ENCODE measurements at places on chromosomes 12 and 14.

DNA sequence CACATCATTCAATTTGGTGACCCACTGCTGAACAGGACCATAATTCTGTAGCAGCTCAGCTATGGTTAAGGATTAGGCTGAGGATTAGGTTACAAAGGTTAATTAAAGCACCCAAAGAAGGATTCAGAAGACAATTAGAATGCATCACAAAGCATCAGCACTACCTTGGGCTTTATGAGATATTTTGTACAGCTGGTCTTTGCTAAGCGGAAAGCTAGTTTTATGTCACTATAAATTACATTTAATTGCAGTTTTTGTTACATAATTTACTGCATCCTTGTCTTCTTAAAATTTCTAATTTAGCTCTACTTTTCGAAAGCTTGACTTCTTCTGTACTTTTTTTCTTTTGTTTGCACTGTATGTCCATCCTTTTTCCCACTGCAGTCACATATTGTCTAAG, 711.5 kb downstream of the RPS29 start:
- no peak for DNase-seq

DNA sequence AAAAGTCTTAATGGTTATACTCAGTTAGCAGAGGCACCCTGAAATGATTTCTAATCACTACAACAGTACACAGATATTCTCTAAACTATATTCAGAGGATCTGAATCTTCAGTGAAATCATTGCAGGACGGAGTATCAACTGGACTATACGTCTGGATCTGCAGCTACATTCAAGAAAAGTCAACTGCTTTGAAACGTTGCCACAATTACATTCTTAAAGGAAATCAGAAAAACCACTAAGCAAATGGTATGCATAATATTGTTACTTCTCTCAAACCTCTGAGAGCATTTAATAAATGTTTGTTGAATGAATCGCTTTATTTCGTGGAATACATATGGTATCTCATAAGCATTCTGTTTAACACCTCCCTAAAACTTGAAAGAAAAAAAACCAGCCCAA, 67.4 kb downstream of the MED13L start:
- no peak for DNase-seq

- no peak for DNase-seq
Observed at GRCh38 chr14:96824283-96824682, 27.1 kb downstream of the VRK1 start.

DNA sequence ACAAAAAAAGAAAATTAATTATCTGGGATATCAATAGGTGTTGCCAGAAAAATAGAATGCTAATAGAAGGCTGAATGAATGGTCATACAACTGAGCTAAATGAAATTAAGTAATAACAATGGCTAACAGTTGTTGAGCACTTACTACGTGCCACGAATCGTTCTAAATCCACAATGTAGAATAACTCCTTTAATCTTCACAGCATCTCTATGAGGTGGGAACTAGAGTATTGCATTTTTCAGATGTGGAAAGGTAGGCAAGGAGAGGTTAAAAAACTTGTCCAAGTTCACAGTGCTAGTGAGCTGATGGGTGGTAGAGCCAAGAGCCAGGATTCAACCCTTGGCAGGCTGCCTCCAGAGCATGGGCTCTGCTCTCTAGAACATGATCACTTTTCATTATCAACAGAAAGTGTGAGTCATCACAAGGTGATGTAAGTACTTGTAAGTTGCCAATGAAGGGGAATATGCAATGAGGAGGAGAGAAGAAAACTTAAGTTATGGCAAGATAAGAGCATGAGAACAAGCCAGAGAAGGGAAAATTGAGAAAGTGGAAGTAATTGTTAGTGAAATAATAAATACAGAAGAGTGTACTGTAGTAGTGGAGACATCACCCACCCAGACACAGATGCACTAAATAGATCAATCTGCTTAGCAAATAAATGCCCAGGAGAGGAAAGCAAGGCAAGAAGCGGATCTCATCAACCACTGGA, 122.1 kb downstream of the PRKD1 start:
- no peak for DNase-seq

GRCh38 chr12:127125607-127126259, 1141.2 kb upstream of the TMEM132C start:
- no peak for DNase-seq

DNA sequence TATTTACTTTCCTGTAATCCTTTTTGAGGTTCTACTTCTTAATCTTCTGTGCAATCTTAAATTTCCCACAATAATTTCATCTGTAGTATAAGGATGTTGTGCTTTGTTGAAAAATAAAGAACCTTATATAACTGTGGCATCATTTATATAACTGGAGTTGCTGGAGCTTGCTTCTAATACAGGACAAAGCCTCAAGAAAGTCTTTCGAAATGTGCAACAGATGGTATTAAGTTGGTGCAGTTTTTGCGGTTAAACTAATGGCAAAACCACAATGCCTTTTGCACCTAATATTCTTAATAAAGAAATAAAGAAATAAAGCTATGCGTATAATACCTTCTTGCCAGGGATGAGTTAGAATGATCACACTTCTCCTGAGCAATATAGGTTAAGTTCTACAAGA, 180.0 kb downstream of the KITLG start:
- DNase-seq = no peak

GRCh38 chr12:5022025-5022424, 21.7 kb upstream of the KCNA5 start:
- DNase-seq = no peak

- DNase-seq = no peak
Observed at GRCh38 chr14:72881543-72881942, 12.4 kb downstream of the DPF3 start.

DNA sequence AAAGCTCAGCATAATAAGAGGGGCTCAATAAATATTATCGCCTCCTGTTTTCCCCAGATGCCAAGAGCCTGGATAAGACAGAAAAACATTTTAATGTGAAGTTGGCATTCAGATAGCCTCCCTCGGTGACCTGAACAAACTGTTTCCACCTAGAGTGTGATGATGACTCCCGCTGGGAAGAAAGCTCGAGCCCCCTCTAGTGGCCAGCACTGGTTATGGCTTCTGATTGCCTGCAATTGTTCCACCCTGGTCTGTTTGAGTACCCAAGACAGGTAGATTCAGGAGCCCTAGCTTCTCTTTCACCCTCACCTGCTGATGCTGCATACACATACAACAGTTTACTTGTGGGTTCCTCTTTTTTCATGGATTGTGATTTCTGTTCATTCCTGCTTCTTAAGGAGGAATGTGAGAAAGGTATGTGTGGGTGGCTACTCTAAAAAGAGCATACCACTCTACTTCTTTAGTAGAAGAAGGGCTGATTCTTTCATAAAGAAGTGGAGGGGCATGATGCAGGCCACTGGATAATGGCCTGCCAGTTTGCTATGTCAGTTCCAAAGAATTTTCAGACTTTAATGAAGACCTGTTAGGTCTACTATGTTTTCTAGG, 6.4 kb downstream of the ERG28 start:
- DNase-seq = peak; percentile 76

DNA sequence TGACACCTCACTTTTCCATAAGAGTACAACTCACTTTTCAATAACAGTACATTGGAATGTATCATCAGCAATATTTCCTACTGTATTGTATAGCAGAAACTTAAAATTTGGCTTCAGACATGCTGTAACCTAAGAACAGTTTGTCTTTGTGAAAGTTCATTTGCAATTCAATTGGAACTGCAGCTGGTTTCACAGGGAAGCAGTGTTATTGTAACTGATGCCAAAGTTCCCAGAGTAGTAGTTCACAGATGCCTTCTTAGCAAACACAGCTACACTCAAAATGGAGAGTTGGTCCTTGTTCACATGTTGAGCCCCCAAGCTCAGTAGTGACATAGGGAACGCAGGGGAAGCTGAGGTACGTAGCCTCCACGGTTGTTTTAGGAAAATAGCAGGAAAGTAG, 23.3 kb downstream of the PPP1R36 start:
- no peak for DNase-seq

GRCh38 chr12:47192051-47192450, 112.3 kb upstream of the AMIGO2 start:
- no peak for DNase-seq

DNA sequence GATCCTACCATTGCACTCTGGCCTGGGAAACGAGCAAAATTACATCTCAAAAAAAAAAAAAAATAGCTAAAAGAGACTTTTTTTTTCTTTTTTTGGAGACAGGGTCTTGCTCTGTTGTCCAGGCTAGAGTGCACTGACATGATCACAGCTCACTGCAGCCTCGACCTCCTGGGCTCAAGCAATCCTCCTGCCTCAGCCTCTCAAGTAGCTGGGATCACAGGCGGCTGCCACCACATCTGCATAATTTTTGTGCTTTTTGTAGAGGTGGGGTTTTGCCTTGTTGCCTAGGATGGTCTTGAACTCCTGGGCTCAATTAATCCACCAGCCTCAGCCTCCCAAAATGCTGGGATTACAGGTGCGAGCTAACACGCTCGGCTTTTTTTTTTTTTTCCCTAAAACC, 11.3 kb downstream of the RALGAPA1 start:
- no peak for DNase-seq

DNA sequence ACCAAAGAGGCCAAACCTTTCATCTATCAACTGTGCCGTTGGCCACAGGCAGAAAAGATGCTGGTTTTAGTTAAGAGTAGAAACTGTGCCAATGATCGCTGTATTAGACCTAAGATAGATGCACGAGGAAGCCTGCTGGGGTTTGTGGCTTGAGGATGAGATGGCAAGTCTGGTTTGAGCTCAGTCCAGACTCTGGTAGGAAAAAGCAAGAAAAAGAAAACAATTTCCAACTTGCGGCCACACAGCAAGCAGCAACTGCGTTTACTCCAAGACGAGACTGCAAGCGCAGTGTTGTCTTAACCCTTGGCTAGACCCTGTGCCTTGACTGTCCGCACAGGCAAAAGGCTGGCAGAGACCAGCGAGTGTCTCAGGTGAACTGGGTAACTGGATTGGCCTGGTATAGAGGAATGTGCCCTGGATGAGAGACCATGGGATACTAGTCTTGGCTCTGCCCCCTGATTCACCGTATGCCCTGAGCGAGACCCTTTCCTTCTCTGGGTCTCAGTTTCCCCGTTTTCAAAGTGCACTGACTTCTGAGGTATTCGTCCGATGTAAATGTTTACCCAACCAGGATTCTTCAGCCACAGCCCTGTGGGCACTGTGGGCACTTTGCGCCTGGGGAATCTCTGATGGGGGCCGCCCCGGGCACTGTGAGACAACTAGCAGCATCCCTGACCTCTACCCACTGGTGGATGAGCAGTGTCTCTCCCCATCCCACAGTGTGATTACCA, 113.4 kb downstream of the DICER1 start:
- no peak for DNase-seq

- no peak for DNase-seq
Observed at GRCh38 chr12:94258593-94258992, 110.2 kb downstream of the PLXNC1 start.

DNA sequence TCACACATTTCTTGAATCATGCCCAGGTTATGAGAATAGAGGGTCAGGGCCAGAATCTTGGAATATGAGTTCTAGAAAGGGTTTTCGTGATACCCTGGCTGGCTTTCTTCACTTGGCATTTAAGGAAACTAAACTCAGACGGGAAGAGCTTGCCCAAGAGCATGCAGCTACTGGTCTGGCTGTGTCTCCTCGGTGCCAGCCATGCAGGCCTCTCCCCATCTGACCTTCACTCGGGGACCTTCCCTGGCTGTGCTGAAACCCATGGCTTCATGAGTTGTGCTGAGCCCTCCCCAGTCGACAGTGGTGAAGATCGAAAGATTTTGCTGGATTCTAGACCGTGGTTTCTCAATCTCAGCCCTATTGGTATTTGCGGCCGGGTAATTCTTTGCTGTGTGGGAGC, 38.0 kb downstream of the FOXN3 start:
- DNase-seq = no peak

DNA sequence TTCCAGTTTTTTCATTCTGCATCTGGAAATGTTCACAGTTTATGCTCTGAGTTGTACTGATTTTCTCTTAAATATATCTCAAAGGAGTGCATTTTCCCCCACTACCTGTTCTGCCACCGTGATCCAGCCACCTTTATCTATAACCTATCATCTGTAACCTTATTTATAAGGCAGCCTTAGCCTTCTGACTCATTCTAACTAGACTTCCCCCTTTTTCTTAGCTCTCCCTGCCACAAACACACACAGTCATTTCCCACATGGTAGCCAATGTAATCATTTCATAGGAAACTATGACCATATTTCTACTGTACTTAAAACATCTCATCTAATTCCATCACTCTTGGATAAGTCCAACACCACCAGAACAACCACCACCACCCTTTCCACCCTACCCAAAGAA, 10.8 kb upstream of the GYS2 start:
- no peak for DNase-seq

DNA sequence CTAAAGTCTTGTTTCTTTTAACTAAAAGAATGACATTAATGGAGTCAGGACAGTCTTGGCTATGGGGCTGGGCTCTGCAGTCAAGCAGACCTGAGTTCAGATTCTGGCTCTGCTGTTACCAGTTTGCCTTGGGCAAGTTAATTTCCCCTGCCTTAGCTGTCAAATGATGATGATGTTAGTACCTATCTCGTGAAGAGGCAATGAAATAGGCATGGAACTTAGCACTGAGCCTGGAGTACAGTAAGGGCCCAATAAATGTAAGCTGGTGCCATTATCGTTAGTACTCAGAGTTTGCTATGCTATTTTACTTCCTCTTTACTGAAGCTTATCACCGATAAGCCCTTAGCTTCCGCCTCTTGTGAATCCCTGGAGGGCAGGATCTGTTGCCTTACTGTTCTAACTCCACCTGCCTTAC, 8.5 kb downstream of the FBXW8 start:
- DNase-seq = no peak

DNA sequence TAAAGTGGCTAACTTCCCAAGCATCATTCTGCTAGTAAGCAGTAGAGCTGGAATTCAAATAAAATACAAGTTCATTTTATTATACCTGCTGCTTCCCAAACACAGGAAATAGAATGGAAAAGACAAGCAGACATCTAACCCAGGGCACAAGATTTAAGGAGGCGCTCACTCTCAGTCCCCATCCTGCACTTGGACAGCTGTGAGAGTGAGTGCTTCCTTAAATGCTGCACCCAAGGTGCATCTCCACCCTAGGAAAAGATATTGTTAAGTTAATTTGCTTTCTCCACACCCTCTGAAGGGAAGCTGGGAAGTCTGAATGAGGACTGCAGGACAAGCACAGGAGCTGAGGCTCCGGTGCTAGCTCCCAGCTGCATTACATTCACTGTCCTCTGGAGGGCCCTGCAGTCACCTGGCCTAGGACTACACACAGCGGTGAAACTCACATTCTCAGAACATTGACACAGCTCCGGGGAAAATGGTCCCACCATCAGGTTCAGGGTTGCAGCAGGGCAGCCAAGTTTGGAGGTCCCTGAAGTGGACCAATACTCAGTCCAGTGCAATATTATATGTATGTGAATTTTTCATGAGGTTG, 14.2 kb downstream of the HEBP1 start:
- no peak for DNase-seq

DNA sequence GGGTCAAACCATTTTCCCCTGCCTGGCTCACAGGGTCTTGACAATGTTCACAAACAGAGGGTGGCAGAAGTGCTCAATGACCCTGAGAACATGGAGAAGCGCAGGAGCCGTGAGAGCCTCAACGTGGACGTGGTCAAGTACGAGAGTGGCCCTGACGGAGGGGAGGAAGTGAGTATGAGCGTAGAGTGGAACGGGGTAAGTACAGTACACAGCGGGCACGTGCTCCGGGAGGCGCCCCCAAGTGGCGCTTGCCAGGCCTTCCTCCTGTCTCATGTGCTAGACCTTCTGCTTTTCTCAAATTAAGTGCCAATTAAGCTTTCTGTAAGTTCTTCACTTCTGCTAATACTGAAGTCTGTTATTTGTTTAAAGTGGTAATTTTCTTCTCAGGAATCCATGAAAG, 35.9 kb downstream of the XRCC3 start:
- DNase-seq = no peak

GRCh38 chr14:90574188-90575131, 177.6 kb downstream of the CALM1 start:
- no peak for DNase-seq

Measured in cerebellum (tissue), 4 donors.